Activated CD8-positive, alpha-beta memory T cell treated with anti-CD3 and anti-CD28 coated beads, Interleukin-2, amount 50 U/mL, for 4 hours (primary cell): ENCODE measurements at places on chromosomes 11 and 22.

DNA sequence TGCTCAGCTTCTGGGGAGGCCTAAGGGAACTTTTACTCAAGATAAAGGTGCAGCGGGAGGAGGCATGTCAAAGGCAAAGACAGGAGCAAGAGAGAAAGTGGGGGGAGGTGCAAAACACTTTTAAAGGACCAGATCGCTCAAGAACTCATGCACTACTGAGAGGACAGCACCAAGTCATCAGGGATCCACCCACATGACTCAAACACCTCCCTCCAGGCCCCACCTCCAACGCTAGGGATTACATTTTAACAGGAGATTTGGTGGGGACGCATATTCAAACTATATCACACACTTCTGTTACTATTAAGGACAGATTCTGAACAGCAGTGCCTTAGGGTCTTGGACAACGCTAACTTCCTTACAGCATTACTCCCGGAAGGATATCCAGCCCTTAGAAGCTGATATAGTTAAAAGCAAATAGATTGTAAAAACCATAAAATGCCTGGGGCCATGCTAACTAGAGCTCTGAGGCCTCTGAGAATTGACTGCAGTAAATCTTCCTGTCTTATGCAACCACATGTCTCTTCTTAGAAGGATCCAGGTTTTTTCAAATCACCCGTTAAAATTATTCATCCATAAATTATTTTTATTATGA, 16.7 kb upstream of the ZC3H12C start:
- DNase-seq: no peak

DNA sequence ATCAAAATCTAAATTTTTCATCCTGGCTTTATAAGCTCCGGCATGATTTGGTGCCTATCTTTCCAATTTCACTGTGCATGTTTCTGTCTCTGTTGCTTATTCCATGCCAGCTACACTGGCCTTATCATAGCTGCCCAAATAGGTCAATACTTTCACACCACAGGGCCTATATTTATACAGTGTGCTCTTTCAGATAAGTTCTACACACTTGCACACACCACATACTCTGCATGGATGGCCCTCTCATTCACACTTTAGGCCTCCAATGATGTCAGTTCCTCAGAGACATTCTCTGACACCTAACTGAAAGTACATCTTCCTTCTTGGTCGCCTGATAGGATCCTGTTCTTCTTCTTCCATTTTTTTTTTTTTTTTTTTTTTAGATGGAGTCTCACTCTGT, 7.0 kb downstream of the ALG8 start:
- no peak for DNase-seq

- DNase-seq: peak; percentile 15
Measured at GRCh38 chr11:32829680-32830412, at the start of gene PRRG4. Gene PRRG4, plus strand, starts transcription at chr11:32829927. Its CDS starts 603 bp downstream, at chr11:32830530.

- DNase-seq: no peak
Measured at GRCh38 chr11:76810151-76810853, 27.1 kb downstream of the TSKU start.

GRCh38 chr11:832529-833113, at the start of gene CD151:
Gene CD151, plus strand, starts transcription at chr11:832952. Its CDS starts 3,118 bp downstream, at chr11:836070.
- DNase-seq: peak; percentile 57

GRCh38 chr11:43576803-43577521, 103.6 kb upstream of the HSD17B12 start:
- DNase-seq: no peak

DNA sequence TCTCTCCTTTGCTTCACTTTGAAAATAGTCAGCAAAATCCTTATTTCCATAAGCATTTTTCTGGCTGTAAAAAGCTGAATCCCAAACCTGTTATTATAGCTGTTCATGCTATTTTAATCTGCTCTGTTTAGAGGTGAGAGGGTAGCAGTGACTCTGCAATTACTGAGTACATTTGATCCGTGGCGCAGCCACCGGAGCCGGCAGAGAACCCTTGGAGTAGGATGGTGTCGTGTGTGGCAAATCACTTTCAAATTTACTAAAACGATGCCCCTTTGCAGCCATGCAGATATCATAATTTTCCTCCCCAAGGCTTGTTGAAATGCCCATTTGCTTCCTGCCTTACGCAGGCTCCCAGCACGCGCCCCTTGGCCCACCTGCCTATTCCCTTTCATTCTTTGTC, 69.6 kb downstream of the ZBTB16 start:
- DNase-seq: no peak

DNA sequence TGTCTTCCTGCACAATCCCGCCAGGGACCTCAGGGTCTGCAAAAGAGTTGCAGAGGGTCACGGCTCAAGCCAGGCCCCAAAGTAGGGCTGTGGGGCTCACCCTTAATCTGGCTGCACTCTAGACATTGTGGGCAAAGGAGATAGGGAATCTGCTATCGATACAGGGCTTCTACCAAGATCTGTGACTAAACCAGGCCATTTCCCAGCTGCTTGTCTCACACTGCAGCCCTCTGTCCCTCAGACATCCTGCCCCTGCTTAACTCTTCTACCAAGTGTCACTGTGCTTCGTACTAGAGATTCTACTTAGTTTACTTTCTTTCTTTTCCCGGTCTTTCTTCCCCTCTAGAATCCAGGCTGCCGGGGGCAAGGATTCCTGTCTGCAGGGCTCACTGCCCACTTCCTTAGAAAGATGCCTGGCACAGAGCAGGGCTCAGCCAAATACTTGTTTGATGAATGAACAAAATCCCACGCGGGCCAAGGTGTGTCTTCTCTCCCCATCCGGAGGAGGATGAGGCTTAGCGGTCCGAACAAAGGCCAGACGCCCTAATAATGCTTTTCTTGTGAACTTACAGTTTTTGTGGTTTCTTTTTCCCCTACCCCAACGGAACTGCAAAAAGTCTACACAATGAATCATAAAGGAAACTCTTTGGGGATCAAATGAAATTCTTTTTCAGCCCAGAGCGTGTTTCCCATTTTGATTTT, 61.3 kb upstream of the ANO1 start:
- no peak for DNase-seq
